ENCODE measurements at places on chromosomes 4 and X.

DNA sequence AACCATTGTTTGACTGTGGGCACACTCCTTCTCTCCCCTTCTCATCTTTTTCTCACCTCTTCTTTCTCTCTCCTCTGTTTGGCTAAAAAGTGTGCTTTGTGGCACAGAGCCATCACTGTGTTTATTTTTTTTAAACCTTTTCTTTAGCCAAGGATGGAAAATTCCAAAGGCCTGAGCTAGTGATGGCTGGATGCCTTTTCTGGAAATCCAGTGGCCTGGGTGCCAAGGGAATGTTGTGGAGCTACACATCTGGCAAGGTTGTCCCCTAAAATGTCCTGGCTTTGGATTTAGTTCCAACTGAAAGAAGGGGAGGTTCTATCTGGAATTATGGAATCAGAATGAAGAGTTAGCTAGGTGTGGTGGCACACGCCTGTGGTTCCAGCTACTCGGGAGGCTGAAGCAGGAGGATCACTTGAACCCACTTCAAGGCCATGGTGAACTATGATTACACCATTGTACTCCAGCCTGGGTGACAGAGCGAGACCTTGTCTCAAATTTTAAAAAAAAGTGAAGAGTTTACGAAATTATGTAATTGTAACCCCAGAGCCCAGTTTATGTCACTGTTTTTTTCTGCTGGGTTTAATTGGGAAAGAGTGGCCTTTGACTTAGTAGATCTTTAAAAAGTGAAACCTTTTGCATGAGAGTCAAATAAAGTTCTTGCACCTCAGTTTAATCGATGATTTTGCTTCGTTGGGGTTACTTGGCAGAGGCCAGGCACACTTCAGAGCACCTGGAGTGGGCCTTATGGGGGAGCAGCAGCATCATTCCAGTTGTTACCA is 17.7 kb downstream of the DOCK11 start:
- no peak for DNase-seq

GRCh38 chrX:50103866-50104566 is 96.8 kb downstream of the AKAP4 start:
- DNase-seq: no peak

DNA sequence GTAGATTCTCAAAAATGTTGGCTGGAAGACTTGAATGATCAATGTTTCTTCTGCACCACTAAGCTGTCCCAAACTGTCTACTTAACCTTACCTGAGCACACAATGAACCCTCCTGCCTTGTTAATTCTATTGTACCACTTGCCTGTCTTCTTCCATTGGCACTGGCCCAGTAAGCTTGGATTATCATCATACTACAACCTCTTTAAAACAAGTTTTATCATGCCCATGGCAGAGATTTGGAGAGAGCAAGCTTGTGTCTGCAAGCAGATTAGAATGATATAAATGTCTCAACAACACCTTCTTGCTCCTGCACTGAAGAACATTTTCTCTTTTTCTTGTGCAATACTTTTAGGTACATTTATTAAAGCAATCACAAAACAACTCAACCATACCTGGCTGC is 74.0 kb upstream of the VMA21 start:
- DNase-seq: no peak

DNA sequence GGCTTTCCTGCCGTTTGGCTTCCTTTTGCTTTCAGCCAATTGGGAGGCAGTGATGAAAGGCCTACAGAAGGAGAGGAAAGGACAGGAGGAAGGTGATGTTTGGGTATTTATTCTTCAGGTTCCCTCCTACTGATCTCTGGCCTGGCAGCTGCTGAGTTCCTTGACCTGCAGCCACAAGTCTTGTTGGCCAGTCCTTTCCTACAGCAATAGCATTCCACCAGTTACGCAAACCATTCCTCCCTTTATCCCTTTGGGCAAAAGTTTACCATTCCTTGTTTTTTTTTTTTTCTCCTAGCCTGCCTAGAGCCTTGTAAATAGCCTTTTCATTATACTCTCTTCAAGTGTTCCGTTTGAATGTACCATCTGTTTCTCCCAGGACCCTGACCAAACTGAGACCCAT is 198.1 kb upstream of the FTHL17 start:
- no peak for DNase-seq

DNA sequence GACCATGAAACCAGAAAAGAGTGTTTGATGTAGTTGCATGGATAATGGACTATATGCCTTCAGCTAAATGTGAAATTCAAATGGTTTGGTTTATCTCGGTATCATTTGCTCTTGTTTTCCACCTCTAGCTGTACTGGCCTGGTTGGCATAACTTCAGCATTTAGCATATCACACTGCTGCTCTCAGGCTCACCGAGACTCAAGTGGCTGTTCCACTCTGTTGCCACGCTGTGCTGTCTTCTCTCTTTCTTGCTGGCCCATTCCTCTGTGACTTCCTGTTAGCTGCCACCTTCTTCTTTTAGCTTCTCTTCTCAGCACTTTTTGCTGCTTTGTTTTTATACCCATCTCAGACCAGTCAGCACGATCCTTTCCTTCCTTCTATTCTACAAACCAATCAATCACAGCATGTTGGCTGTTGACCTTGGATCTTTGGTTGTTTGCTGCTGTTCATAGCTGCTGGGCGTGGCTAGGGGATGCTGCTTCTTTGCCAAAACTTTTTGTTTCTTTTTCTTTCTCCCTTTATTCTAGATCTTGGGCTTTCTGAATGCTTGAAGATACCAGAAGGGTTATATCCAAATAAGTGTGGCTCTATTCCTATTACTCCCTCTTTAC is 24.0 kb downstream of the INTS6L start:
- DNase-seq: no peak

GRCh38 chr4:76752861-76753501 is 145.0 kb downstream of the SOWAHB start:
- no peak for DNase-seq

- no peak for DNase-seq
Observed at GRCh38 chr4:141255016-141255415, 34.3 kb downstream of the ZNF330 start.

GRCh38 chr4:159428975-159429692 is 326.3 kb downstream of the RAPGEF2 start:
- DNase-seq: no peak

- DNase-seq: no peak
Observed at GRCh38 chrX:4547213-4547836, 833.9 kb upstream of the PRKX start.

DNA sequence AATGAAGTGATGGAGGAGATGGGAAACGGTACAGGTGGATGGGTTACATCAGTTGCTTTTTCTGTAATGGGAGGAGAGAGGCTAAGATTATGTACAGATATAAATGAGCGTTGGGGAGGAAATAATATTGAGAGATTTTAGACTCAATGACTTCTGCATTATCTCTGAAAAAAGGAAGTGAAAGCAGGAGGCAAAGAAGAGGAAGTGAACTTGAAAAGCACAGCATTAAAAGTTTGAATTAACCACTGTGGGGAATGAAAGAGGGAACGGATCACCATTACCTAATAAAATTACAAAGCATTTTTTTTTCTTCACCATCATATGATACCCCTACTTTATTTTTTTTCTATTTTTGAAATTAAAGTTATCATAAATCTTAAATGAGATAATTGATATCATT is 1025.5 kb downstream of the RPA4 start:
- DNase-seq: no peak

DNA sequence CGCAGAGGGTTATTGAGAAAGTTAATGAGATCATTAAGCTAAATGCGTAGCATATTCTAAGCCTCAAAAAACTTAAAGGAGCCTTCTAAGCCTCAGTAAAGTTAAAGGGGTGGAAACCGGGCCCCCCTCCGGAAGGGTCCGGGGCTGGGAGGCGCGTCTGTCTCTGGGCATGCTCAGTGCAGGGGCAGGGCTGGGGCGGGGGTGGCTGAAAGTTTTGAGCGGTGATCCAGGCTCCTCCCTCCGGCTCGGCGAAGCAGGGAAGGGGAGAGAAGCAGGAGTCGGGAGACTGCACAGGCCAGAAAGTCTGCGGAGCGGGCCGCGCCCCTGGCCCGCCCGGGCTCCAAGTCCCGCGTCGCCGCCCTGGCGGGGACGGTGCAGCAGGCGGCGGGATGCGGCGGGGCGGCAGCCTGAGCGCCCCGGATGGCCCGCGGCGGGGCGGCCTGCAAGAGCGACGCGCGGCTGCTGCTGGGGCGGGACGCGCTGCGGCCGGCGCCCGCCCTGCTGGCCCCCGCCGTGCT is at the start of gene EVC:
TSS of gene EVC (plus strand) at position 241 of the 518 bp plus-strand sequence. CDS start at position 421, 180 bp downstream.
- no peak for DNase-seq

DNA sequence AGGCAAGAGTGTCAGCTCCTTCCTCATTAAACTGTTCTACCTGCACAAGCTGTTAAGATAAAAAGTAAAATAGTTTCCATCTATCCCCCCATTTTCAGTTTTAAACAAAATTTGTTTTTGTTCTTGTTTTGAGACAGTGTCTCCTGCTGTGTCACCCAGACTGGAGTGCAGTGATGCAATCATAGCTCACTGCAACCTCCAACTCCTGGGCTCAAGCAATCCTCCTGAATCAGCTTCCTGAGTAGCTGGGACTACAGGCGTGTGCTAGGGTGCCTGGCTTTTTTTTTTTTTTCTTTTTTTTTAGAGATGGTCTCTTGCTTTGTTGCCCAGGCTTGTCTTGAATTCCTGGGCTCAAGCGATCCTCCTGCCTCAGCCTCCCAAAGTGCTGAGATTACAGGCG is 105.4 kb downstream of the HS6ST2 start:
- no peak for DNase-seq

- no peak for DNase-seq
Observed at GRCh38 chrX:153948847-153949805, 4.7 kb upstream of the RENBP start.

DNA sequence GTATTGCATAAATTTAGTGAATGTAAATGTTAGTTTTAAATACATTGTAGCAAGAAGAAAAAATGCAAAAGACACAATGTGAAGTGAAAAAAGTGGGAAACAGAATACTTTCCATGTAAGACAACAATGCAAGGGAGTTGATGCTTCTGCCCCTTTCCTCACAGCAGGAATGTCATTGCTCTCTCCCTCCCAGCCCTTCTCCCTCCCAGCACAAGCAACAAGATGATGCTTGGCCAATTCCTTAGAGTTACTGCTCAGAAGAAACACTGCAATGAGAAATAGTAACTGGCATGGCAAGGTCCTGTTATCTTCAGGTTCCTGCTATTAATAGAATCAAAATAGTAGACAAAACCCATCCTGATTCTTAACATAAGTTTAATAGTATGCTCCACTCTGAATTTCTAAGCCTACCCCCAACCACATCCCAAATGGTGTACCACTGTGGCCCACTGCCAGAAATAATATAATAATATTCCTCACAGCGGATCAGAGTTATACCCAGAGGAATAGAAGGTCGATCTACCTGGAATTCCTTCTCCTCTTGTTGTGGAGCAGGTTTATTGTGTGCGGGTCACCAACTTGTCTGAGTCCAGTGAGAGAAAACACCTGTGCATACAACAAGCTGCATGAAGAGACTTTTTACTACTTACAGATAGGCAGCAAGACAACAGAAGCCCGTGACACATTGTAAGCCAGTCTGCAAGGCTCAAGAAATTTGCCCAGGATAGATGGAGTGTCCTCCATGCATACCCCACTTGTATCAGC is 69.8 kb upstream of the SLC7A11 start:
- no peak for DNase-seq

DNA sequence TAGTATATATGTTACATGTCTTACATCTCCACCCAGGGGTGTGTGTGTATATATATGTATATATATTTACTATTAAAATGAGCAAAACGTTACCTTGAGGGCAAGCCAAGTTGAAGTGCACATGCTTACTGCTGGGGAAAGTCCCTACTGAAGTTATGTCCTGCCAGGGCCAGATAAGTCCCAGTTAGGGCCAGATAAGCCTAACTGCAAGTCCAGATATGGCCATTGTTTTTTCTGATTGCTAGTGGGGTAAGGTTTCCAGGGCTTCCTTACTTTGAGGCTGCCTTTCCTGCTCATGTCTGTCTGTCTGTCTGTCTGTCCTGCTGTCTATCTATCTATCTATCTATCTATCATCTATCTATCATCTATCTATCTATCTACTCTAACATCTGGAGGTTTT is 19.3 kb upstream of the ZNF81 start:
- DNase-seq: no peak

DNA sequence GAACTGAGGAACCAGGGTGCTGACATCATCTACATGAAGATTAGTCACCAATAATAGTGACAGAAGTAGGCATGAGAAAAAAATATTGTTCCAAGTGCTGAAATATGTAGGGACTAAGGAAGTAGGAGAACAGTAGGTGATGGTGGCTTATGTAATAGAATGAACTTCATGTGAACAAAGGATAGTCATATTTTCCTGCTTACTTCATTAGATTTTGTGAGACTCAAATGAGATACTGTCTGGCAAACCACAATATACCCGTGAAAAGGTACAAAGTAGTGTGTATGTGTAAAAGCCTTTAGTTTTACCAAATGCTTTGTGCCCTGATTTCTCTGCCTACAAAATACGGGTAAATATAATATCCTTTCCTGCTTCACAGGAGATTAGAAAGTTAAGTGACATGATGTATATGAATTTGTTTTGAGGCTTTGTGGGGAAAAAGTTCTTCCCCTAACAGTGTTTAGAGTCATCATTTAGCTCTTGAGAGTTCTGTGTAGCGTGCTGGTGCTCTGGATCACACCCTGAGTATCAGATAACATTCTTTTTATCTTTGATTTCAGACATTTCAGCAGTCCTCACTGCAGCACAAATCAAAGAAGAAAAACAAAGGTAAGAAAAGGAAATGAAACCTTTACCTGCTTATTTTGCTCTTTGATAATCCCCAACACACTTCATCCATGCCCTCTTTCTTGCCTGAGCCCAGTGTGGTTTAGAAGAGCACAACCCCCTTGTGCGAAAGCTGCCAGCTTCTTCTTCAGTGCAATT is 67.9 kb downstream of the KLHL34 start:
- DNase-seq: no peak

DNA sequence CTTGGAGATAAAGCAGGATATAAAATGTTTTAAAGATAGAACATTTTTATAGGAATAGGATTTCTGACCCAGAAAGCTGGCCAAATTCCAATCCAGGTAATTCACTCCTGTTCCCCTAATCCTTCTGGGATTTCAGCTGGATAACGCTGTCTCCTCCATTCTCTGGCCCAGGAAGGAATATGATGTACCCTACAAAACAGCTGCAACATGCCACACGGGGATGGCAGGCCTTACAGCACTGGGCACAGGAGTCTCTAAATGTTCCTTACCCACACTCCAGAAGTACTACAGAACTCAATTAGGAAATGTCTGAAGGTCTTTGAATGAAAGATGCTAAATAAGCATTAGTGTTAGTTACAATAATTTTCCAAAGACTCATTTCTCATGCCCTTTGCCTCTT is 15.8 kb downstream of the CAMK2D start:
- no peak for DNase-seq

- no peak for DNase-seq
Observed at GRCh38 chr4:182827954-182828353, 89.2 kb downstream of the DCTD start.

DNA sequence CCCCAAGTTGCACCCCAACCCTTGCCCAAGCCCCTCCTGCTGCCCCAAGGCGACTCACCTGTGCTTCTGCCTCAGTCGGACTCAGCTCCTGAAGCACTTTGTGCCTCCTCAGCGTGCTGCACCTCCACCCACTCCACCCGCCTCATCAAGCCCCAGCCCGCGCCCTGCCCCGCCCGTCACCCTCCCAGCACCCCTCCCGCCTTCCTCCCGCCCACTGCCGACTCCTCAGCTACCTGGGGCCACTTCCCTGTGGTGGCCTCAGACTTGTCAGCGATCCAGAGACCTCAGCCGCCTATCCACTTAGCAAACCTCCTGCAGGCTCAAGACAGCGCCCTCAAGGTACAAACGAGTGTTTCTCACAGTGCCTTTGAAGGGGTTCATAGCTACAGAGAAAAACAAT is 19.6 kb upstream of the IQCM start:
- DNase-seq: no peak

Measured in activated naive CD8-positive, alpha-beta T cell treated with anti-CD3 and anti-CD28 coated beads, Interleukin-2, amount 50 U/mL, for 16 hours (primary cell).